ENCODE measurements at places on chromosomes 16 and 17.

DNA sequence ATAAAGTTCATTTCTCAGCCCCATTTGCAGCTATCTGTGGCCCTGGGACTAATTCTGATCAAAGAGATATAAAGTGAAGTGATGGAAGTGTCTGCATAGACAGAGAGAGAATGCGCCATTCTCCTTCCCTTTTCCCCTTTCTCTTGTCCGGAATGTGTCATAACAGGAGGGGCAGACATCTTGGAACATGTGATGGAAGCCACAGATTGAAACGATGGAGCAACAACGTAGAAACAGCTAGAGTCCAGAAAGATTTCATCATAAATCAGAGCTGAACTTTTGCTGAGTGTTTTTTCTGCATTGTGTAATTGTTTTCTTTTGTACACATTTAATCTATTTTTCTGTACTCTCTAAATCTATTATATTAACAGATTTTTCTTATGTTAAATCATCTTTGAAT, 11.3 kb downstream of the ASGR1 start:
- no peak for DNase-seq

- no peak for DNase-seq
These were observed 2.7 kb downstream of the C1QTNF1 start for GRCh38 chr17:79026376-79027273.

DNA sequence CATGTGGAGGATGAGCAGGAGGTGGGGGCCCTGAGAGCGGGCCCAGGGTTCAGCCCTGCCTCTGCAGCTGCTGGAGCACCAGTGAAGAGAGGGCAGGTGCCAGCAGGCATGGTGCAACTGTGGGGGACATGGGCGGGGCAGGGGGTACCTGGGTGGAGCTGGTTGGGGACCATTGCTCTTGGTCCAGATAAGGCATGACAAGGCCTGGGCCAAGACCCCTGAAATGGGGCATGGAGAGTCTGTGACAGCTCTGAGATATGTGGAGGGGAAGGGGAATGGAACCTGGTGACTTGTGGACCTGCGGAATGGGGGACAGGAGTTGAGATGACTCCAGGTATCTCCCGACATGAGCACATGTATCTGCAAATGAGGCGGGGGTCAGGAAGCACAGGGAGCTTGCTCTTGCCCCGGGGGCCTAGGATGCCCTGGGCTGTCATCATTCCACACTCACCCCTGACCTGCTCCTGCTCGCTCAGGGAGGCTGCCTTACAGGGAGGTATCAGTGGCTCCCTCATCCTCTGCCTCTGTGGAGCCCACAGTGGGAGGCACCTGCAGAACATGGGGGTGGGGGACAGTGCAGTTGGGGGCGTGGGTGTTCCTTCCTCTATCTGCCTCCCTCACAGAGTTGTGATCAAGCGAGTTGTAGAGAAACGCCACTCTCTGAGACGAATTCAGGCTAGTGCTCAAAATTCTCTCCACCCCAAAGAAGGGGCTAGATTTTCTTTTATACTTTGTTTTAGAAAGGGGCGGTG, 40.2 kb downstream of the TMEM235 start:
- DNase-seq, result no peak

DNA sequence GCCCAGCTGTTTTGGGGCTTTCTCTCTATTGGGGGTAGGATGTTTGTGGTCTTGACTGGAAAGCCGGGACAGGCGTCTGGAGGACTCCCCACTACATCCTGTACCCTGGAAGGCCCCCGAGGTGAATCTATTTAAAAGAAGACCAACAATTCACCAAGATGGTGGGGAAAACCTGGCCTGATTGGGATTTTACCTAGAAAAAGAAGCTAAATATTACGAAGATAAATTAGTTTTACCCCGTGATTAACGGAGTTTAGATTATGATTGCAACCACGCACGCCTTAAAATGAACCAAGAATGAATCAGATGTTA, 779 bp upstream of the CCDC102A start:
- DNase-seq, result no peak

GRCh38 chr17:59678918-59679317, 28.3 kb downstream of the PTRH2 start:
- no peak for DNase-seq

DNA sequence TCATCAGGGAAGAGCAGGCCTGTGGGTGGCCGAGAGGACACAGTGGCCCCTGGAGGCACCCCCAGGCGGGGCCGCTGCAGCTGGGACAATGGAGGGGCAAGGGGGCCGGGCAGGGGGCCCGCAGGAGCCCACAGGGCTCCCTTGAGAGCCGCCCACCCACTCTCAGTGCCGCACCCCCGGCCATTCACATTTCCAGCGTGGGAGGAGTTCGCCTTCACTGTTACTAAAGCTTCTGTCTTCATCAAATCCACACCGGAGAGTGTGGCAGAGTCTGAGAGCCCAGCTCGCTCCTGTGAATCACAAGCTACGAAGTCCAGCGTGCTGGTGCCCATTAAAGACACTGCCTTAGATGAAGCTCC, 20.9 kb upstream of the PVALEF start:
- DNase-seq, result no peak

- no peak for DNase-seq
These were observed 95.3 kb downstream of the BMERB1 start for GRCh38 chr16:15529673-15530072.

DNA sequence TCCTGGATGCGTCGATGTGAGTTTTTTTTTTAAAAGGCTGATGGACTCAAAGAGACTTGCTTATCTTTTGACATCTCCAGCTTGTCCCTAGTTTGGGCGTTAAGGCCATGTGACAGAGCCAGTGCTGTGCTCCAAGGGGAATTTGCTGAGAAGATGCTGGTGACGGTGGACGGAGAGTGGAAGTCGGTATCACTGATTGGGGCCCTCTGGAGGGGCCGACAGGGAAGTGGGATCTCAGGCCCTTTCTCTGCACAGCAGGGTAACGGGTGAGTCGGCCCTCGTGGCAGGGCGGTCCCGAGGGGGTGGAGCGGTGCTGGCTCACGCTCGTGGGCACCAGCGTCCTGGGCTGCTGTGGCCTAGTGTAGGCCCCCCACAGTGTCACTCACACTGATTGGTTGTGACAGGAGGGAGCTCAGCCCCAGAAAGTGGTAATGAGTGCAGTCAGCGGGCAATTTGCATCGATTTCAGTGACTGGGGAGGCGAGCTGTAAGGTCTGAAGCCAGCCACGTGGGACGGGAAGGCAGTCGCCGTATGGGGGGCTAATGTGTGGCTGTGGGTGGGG, 91.3 kb downstream of the TBC1D16 start:
- no peak for DNase-seq

- no peak for DNase-seq
These were observed 76.7 kb downstream of the RNF213 start for GRCh38 chr17:80337195-80337895.

- DNase-seq, result no peak
These were observed 194.3 kb upstream of the RPL38 start for GRCh38 chr17:74009056-74009625.

- DNase-seq, result peak; percentile 51
These were observed 38.8 kb downstream of the C16orf95 start for GRCh38 chr16:87278191-87279093.

DNA sequence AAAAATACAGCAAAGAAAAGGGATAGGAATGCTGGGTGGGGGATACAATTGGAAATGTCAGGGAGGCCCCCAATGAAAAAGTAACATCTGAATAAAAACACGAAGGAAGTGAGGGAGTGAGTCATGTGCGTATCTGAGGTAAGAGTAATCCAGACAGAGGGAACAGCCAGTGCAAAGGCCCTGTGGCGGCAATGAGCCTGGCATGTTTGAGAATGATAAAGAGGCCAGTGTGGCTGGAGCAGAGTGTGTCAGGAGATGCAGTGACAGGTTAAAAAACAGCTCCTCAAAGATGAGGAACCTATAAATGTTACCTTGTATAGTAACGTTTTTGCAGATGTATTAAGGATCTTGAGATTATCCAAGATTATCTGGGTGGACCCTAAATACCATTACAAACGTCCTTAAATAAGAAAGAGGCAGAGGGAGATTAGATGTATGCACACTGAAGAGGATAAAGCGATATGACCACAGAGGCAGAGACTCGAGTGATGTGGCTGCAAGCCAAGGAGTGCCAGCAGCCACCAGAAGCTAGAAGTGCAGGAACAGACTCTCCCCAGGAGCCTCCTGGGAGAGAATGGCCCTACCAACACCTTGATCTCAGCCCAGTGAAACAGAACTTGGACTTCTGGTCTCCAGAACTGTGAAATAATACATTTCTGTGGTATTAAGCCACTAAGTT, 17.8 kb upstream of the SLC35B1 start:
- DNase-seq, result no peak

GRCh38 chr16:711548-712320, 3.2 kb upstream of the METRN start:
- DNase-seq, result no peak

- DNase-seq, result no peak
These were observed 7.6 kb upstream of the CBFB start for GRCh38 chr16:67021321-67021720.

DNA sequence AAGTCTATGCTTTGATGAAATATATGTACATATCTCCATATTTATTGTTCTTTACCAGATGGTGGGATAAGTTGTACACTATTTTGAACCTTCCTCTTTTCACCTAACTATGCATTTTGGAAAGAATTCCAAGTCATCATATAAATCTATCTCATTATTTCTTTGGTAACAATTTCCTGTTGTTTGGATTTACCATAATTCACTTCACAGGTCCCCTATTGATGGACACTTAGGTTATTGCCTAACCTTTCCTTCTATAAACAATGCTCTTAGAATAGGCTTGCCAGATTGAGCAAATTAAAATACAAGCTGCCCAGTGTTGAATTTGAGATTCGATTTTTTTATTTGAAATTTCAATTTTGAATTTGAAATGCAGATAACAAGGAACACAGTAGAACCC, 28.9 kb upstream of the DHX8 start:
- no peak for DNase-seq

DNA sequence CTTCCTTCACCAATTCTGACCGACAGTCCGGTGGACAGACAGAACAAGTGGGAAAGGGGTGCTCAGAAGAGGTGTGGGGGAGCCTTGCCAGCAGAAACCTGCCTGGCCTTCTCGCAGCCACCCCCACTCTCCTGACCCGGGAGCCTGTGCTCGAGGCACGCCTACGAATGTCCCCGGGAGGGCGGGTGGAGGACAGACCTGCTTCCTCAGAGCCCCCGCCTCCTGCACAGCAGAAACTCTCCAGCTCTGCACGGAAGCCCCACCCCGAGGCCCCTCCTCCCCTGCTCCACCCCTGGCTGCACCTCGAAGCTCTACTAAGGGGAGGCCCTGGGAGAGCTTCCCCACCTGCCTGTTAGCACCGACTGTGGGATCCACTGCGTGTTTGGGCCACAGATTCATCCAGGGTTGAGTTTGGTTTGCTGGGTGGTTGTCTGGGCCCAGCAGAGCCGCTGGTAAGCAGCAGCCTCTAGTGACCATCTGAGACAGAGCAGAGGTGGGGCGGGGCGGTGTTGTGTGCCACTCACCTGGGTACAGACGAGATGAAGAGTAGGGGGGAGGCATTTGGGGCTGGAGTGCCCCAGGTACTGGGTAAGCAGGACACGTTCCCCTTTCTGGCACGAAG, 6.2 kb downstream of the TAF1C start:
- no peak for DNase-seq

GRCh38 chr17:66580956-66581391, 253.9 kb upstream of the CACNG5 start:
- peak; percentile 78 for DNase-seq

DNA sequence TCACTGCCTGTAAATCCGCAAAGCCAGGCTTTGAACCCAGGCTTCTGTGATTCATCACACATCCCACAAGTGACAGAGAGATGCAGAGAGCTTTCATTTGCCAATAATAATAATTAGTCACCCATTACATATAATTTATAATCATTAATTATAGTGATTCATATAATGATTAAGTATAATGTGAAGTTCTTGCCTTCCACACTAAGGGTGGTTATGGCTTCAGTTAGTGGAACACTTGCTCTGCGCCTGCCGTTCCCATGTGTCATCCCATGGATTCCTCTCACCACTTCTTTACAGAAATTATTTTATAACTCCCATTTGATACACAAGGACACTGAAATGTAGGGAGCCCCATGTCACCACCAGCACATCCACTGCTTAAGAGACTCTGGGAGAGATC, 39.8 kb upstream of the XYLT1 start:
- DNase-seq, result no peak

DNA sequence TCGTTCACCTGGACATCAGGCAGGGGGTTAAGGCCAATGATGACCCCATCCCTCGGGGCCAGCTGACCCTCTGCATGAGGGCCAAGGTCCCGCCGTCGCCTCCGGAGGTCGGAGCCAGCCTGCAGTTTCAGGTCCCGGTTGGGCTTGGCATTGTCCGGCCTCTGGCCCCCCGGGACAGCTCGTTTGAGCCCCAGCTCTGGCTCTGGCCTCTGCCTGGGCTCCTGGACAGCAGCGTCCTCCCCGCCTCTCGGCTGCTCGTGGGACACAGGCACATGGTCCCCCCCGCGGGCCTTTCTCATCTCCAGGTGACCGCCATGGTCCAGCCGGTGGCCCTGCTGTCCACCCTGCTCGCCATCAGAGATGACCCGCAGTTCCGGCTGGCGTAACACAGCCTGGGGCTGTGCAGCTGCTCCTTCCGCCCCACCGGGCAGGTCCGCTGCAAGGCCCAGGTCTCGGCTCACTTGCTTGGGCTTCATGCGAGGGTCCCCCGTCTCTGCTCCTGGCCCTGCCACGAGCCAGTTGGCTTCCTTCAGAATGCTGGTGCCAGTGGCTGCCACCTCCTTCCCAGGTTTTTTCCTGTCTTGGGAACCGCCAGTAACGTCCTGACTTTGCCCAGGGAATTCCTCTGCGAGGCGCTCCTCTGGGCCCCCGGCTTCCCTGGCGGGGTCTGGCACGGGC, 6.7 kb downstream of the NDUFAF8 start:
- no peak for DNase-seq

Measured in left renal cortex interstitium (tissue), 4 donors.